Gastroesophageal sphincter (tissue), 4 donors: ENCODE measurements at places on chromosomes 16 and 17. TPM values are rescaled to one million over a fixed set of nuclear protein-coding genes. Genes with fewer than 3 reads are reported as not detected.
A peak's percentile ranks its signal among the peaks of the same experiment; 100 is the strongest.

The OR4D1 gene
- total RNA-seq: not detected

The TP53 gene
- 16.3 TPM for total RNA-seq

The C16orf92 gene
- total RNA-seq: not detected

The PRSS8 gene
- 4.1 TPM for total RNA-seq

The C17orf100 gene
- not detected for total RNA-seq

The SCNN1G gene
- total RNA-seq: not detected

The ARHGAP44 gene
- total RNA-seq: 4.7 TPM

The ODF4 gene
- not detected for total RNA-seq

The ELMO3 gene
- 3.9 TPM for total RNA-seq

The CCL8 gene
- 0.81 TPM for total RNA-seq

The DNAAF1 gene
- 0.27 TPM for total RNA-seq

The KRTAP4-4 gene
- total RNA-seq: not detected

DNA sequence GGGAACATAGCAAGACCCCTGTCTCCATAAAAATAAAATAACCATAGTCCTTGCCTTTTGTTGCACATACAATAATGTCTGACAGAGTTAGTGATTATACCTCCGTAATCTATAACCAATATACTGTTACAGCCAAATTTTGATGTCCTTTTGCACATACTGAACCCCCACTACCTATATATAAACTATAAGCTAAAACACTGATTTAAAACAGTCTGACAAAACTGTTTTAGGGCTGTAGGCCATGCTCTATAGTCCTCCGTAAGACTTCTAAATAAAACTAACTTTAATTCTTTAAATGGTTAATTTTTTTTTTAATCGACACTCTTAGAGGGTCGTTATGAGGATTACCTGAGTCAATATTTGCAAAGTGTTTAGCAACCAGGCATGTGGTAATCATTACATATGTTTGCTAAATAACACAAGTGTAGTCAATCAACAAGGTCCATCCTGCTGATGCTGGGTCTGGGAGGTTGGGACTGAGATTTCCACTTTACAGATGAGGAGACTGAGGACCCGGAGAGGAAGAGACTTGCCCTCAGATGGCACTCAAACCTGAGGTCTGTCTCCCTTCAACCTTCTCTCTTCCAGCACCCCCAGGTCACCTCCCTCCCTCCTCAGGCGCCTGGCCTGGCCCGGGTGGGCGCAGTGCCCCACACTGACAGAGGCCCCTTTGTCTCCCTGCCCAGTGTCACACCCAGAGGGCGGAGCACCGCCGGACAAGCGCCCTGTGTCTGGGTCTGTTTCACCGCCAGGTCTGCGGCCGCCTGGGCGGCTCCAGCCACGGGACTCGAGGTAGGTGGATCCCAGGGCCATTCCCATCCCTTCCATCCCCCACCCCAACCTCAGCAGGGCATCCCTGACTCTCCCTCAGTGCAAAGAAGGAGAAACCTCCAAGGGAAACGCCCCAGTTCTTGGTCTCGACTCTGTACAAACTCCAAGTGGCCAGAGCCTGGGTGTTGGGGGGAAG lies 10.3 kb downstream of the ZNF385C start:
- no peaks in the 10 kb centered on the region for H3K4me1 ChIP-seq
- H3K27ac ChIP-seq: no peak overlapping the region
- H3K27me3 ChIP-seq: peaks cover 65% of the 10 kb centered on the region
- no peak for ATAC-seq

DNA sequence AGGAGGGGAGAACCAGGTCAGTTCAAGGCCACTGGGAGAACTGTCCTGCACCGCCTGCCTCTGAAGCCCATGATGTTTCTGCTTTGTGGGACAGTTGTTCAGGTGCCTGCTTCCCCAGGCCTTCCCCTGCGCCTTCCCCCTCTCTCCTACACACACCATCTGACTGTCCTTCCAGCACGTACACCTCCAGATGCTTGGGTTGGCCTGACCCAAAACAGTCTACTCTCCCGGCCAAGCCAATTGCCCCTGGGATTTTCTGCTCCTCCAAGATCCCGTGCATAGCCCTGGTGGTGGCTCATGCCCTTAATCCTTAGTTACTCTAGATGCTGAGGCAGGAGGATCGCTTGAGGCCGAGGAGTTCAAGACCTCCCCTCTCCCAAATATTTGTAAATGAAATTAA lies 684 bp upstream of the RSAD1 start:
- H3K4me3 ChIP-seq: no peak overlapping the region
- peaks cover 16% of the 10 kb centered on the region for H3K27me3 ChIP-seq
- peaks cover 8% of the 10 kb centered on the region for H3K4me1 ChIP-seq
- peaks cover 15% of the 10 kb centered on the region for H3K36me3 ChIP-seq
- ATAC-seq: no peak

DNA sequence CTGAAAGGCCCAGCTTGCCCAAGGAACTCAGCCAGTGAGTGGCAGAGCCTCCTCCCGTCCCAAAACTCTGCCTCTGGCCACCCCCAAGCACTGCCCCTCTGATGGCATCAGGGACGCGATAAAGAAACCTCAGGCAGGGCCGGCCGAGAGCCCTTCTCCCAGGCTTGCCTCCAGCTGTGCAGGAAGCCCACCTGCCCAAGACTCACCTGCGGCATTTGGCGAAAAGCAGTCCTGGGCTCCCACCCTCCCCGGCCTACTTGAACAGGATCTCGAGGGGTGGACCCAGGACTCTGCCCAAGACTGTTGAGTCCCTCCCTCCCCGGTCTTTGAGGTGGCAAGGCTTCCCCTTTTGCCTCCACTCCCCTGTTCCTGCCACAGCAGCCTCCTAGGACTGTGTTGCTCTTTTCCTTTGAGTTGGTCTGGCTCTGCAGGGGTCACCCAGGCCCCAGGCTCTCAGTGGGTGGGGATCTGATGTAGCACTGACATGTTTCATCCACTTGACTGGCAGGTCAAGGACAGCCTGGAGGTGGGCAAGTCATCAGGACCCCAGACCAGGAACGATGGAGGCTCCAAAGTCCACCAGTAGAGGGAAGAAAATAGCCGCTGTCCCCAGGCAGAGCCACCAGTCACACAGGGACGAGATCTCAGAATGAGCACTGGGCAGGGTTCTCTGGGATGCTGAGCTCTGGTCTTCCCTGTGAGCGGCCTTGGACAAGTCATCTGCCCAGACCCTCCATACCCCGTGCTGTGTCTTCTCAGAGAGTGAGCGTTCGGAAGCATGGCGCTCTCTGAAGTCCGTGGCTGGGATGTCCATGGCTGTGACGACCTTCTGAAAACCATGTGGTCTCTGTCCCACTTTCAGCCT lies 111.0 kb upstream of the TNRC6C start:
- no peaks in the 10 kb centered on the region for H3K4me1 ChIP-seq
- no peaks in the 10 kb centered on the region for H3K36me3 ChIP-seq
- ATAC-seq: no peak

DNA sequence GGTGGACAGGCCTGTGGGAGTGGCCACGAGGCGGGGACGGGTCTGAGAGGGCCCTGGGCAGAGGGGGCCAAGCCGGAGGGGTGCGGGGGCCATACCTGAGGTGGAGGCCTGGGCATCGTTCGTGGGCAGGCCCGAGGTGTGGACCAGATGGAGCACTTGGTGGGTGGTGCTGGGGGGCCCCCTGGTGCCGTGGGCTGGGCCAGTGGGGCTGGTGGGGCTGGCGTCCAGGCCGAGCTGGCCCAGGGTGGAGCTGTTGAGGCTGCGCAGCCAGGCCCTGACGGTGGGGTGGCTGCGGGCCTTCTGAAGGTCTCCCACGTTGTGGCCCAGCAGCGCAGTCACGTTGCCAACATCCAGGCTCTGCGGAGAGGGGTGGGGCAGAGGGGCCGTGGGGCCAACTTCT lies 9.4 kb downstream of the MSLN start:
- H3K36me3 ChIP-seq: no peaks in the 10 kb centered on the region
- no peak overlapping the region for H3K4me3 ChIP-seq
- H3K27me3 ChIP-seq: peaks cover 52% of the 10 kb centered on the region
- ATAC-seq: no peak

- no peak overlapping the region for H3K27ac ChIP-seq
- no peaks in the 10 kb centered on the region for H3K27me3 ChIP-seq
- H3K36me3 ChIP-seq: no peaks in the 10 kb centered on the region
- ATAC-seq: no peak
Observed at GRCh38 chr17:69853541-69854224, 221.3 kb upstream of the KCNJ16 start.

- H3K27ac ChIP-seq: peak overlapping the region; percentile 89
- no peak for ATAC-seq
- peaks cover 85% of the 10 kb centered on the region for H3K4me1 ChIP-seq
- H3K36me3 ChIP-seq: peaks cover 43% of the 10 kb centered on the region
Observed at GRCh38 chr17:50097926-50098325, 2.8 kb downstream of the PDK2 start.

- peaks cover 99% of the 10 kb centered on the region for H3K36me3 ChIP-seq
- H3K27me3 ChIP-seq: no peaks in the 10 kb centered on the region
- ATAC-seq: no peak
Observed at GRCh38 chr16:14650629-14651028, 17.9 kb downstream of the BFAR start.

DNA sequence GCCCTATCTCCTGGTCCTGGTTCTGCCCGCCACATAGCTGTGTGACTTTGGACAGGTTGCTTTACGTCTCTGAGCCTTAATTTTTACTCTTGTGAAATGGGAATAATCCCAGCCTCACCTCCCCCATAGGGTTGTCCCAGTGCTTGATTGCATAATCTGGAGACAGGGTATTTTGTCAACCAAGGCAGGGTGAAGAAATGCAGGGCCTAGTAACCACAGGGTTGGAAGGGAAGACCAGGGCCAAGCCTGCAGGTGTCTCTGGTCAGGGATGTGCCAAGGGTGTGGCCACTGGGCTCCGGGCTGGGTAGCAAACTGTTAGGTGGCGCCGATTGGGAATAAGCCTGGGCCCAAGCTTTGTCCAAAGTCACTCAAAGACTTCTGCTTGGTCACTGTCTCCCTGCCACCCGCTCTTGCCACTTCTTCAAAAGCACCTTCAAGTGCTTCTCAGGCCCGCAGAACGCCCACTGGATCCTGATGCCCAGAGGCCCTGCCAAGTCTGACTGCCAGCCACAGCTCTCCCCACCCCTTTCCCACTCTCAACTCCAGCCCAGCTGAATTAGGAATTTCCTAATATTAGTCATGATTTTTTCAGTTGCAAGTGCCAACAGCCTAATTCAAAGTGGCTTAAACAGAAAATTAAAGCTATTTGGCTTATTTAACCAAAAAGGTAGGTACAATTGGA lies 20.6 kb upstream of the COL1A1 start:
- no peak overlapping the region for H3K4me3 ChIP-seq
- H3K36me3 ChIP-seq: no peaks in the 10 kb centered on the region
- ATAC-seq: peak; percentile 86
- H3K4me1 ChIP-seq: peaks cover 46% of the 10 kb centered on the region
- H3K27me3 ChIP-seq: no peaks in the 10 kb centered on the region
- peak overlapping the region; percentile 86 for H3K27ac ChIP-seq

GRCh38 chr16:9458816-9459215 lies 367.4 kb downstream of the HAPSTR1 start:
- no peak overlapping the region for H3K4me3 ChIP-seq
- H3K4me1 ChIP-seq: no peaks in the 10 kb centered on the region
- no peak overlapping the region for H3K27ac ChIP-seq
- H3K27me3 ChIP-seq: no peaks in the 10 kb centered on the region

- no peak for ATAC-seq
- H3K4me1 ChIP-seq: peaks cover 95% of the 10 kb centered on the region
- peak overlapping the region; percentile 91 for H3K27ac ChIP-seq
- no peak overlapping the region for H3K4me3 ChIP-seq
Observed at GRCh38 chr17:40315678-40316570, 6.9 kb downstream of the RARA start.

DNA sequence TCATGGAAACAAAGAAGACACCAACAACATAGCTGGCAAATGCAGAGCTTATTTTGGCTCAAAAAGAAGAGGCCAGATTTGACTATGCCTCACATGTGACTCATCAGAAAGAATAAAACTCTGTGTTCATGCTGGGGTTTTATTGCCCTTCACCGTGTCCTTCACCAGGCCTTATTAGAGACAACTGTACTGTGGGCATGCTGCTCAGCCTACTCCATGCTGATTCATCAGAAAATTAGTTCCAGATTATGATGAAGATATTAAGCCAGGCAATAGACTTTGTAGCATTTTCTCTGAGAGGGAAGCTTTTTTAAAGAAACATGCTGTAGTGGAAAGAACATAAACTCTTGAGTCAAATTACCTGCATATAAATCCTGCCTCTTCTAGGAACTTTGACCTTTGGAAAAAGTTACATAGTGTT lies 89.8 kb downstream of the CYB561 start:
- H3K27ac ChIP-seq: peak overlapping the region; percentile 23
- H3K4me3 ChIP-seq: no peak overlapping the region
- peak; percentile 48 for ATAC-seq
- peaks cover 8% of the 10 kb centered on the region for H3K4me1 ChIP-seq
- H3K36me3 ChIP-seq: no peaks in the 10 kb centered on the region

GRCh38 chr16:525520-526180 lies 1.9 kb upstream of the CAPN15 start:
- H3K4me3 ChIP-seq: no peak overlapping the region
- H3K4me1 ChIP-seq: peaks cover 3% of the 10 kb centered on the region
- no peaks in the 10 kb centered on the region for H3K27me3 ChIP-seq
- no peak for ATAC-seq
- peak overlapping the region; percentile 99 for H3K27ac ChIP-seq

- H3K4me3 ChIP-seq: no peak overlapping the region
- no peak overlapping the region for H3K27ac ChIP-seq
- no peaks in the 10 kb centered on the region for H3K27me3 ChIP-seq
- ATAC-seq: no peak
- peaks cover 39% of the 10 kb centered on the region for H3K4me1 ChIP-seq
Observed at GRCh38 chr17:82419540-82419939, 1.2 kb upstream of the OGFOD3 start.

DNA sequence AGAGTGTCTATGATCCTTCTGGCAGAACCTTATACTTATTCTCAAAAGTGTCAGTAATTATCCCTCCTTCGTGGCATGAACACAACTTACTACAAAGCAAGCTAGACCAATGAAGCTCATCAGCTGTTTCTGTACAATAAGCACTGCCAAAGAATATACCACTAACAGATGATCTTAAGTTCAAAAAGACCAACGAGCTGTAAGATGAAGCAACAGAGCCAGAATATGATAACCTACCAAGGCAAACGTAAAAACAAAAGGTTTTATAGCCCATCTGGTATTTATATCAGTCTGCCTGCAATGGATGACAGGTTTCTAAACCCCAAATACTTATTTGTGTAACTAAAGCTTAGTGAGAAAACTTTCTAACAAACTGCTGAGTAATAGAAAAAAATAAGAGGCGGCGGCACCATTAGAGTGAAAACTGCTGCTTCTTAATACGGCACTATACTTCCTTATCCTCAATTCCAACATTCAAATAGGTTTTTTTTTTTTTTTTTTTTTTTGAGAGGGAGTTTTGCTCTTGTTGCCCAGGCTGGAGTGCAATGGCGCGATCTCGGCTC lies 22.1 kb downstream of the NME2 start:
- no peaks in the 10 kb centered on the region for H3K27me3 ChIP-seq
- H3K4me3 ChIP-seq: no peak overlapping the region
- H3K4me1 ChIP-seq: peaks cover 6% of the 10 kb centered on the region
- ATAC-seq: no peak
- H3K27ac ChIP-seq: no peak overlapping the region
